ENCODE measurements at places on chromosomes 11 and 22.

GRCh38 chr11:28701760-28702449, 593.7 kb downstream of the METTL15 start:
- DNase-seq = peak; percentile 44

- no peak for DNase-seq
These were observed 733.5 kb downstream of the BRD1 start for GRCh38 chr22:49094151-49094550.

- no peak for DNase-seq
These were observed 16.9 kb downstream of the ELFN2 start for GRCh38 chr22:37410174-37411055.

DNA sequence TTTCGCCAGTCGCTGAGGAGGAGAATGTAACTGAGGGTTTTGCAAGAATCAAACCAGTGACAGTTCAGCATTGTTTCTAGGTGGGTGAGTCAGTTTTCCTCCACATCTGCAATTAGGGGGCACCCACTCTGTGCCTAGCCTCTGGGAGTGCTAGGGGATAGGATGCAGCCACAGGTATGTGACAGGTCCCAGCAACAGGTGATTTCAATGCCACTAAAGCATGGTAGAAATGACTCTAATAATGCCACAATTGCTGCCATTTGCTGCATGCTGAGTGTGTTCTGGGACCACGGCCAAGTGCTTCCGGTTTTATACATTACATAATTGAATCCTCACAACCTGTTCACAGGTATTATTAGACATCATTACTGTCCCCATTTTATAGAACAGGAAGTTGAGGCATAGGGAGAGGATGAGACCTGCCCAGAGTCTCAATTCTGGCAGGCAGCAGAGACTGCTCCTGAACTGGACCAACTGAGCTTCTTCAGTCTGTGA, 556 bp downstream of the CRYBB2 start:
- peak; percentile 8 for DNase-seq

DNA sequence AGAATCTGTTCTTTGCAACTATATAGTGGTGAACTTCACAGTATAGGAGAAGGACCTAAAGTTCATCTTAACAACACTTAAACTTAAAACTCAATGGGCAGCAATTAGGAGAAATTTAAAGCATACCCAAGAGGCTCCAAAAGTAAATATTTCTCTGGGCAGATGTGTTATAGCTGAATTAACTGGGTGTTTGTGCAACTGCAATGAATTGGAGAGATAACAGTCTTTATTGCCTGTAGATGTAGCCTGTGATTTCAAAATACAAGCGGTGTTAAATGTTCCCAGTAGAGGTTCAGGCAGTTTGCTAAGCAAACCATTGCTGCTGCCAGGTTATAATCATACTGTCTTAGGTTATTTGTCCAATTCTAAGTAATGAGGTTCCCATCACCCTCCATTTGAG, 294.1 kb upstream of the MTNR1B start:
- DNase-seq = no peak

DNA sequence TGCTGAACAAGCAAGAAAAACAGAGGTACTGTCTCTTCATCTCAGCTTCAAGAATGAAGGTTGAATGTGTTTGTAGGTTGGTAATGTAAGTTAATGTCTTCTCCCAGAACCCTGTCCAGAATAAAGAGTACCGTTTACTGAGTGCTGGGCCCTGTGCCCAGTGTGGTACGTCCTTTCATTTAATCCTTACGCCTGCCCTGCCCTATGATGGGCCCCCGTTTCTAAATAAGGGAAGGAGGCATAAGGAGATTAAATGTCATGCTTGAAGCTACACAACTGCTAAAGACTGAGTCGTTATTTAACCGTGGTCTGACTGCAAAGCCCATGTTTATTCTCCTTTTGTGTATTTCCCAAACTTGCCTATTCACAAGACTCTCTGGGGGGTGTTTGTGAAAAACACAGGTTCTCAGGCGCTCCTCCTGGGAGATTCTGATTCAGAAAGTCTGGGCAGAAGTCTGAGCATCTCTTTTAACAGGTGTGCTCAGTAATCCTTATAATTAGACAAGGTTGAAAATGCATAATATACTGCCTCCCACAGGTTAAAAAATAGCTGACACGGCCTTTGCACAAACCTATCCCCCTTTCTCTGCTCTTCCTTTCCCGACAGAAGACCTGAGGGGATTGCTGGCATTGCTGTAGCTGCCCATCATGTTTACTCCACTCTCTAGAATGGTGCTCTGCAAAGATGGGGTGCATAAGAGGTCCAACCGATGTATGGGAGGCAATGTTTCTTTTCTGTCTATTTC, 56.3 kb upstream of the ZBTB44 start:
- DNase-seq = no peak

Data from lung microvascular endothelial cell (primary cell).